Activated gamma-delta T cell treated with anti-CD3 and anti-CD28 coated beads, Interleukin-2, amount 50 U/mL, for 16 hours (primary cell): ENCODE measurements at places on chromosomes 11 and 22.

- no peak for DNase-seq
These were observed 129.9 kb downstream of the NAV2 start for GRCh38 chr11:19842505-19842904.

DNA sequence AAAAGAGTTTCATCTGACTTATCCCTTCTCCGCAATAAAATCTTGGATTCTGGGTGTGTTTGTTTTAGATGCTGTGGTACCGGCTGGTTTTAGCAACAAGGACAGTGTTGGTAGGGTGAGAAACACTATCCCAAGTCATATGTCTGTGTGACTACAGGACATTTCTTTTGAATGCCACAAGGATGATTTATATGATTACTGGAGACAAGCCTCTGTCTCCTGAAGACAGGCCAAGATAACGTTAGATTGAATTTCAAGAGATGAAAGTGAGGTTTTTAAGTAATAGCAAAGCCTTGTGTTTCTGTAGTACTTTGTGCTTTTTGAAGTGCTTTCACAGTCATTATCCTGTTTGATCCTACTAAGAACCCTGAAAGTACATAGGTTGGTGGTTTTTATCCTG lies 101.6 kb downstream of the COMMD9 start:
- no peak for DNase-seq

DNA sequence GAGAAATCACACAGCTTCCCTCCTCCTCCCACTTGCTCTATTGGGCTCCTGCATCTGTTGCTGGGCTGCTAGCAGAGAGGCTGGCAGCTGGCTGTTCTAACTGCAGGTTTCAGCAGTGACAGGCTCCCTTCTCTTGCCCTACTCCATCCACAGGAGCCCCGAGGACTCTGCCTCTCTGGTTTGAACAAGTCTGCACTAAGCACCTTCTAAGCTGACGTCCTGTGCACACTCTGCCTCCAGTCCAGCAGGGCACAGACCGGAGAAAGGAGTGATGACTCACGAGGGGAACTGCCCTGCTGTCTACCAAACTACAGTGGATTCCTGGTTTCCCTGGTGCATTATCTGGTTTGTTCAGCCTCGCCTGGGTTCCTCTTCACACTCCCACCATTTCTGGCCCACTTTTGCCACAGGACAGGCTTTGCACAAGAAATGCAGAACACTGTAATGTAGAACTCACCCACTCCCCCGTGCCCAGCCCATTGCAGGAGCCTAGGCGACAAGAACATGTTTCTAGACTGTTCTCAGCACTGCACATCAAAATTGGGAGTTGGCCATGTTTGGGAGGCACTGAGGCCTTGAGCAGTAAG lies 26.0 kb downstream of the IL10RA start:
- no peak for DNase-seq

DNA sequence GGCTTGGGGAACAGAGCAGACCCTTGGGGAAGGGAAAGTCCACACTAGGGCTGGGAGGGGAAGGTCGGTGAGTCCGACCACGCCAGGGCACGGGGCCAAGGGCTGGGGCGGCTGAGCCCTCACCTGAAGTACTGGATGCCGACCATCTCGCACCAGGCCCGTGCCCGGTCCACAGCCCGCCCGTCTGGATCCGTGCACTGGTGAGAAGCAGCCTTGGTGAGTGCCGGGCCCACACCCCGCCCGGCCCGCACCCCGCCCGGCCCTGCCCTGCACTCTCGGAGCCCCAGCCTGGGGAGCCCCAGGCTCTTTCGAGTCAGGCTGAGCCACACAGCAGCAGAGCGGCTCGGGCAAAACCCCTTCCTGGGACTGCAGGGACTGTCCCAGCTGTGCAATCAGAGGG lies 1.9 kb upstream of the BAIAP2L2 start:
- no peak for DNase-seq
